ENCODE measurements at places on chromosomes 2 and 18. TPM values are rescaled to one million over a fixed set of nuclear protein-coding genes. Genes with fewer than 3 reads are reported as not detected.

The COLEC11 gene
- 1.2 TPM for total RNA-seq

The ASXL2 gene
- 3.6 TPM for total RNA-seq

The ATP6V1B1 gene
- total RNA-seq: 0.38 TPM

The HOXD8 gene
- total RNA-seq: 0.85 TPM

The AMER3 gene
- not detected for total RNA-seq

The CLEC4F gene
- total RNA-seq: not detected

The IL1RL1 gene
- 1.1 TPM for total RNA-seq

The CERKL gene
- total RNA-seq: under 0.01 TPM

The DPP10 gene
- total RNA-seq: not detected

The CCL20 gene
- total RNA-seq: 57.5 TPM

The DSC3 gene
- under 0.01 TPM for total RNA-seq

The ZNF521 gene
- 9.9 TPM for total RNA-seq

The RAB6C gene
- total RNA-seq: under 0.01 TPM

The E2F6 gene
- total RNA-seq: 8.7 TPM

The RGPD4 gene
- total RNA-seq: under 0.01 TPM

The MSTN gene
- 0.56 TPM for total RNA-seq

The TRIB2 gene
- total RNA-seq: 89.7 TPM

The CCDC74B gene
- total RNA-seq: 2.3 TPM

The UBXN4 gene
- total RNA-seq: 62.5 TPM

The CYP20A1 gene
- total RNA-seq: 52.9 TPM

The PKDCC gene
- total RNA-seq: 25.1 TPM

The GAREM1 gene
- 3.9 TPM for total RNA-seq

The PFN4 gene
- 0.28 TPM for total RNA-seq

The CHMP3 gene
- total RNA-seq: 79.8 TPM

The ANKRD53 gene
- total RNA-seq: 0.28 TPM

The FBXO48 gene
- 0.28 TPM for total RNA-seq

The NOL4 gene
- 0.38 TPM for total RNA-seq

The PSMA8 gene
- total RNA-seq: under 0.01 TPM

The CAD gene
- 22.6 TPM for total RNA-seq

The ASXL3 gene
- total RNA-seq: 1.1 TPM

The PROM2 gene
- total RNA-seq: under 0.01 TPM
